ENCODE measurements at places on chromosomes 13 and 19. TPM values are rescaled to one million over a fixed set of nuclear protein-coding genes. Genes with fewer than 3 reads are reported as not detected.

KMT2B gene
- 6.9 TPM for total RNA-seq

ATXN8OS gene
- 0.23 TPM for total RNA-seq

DNA sequence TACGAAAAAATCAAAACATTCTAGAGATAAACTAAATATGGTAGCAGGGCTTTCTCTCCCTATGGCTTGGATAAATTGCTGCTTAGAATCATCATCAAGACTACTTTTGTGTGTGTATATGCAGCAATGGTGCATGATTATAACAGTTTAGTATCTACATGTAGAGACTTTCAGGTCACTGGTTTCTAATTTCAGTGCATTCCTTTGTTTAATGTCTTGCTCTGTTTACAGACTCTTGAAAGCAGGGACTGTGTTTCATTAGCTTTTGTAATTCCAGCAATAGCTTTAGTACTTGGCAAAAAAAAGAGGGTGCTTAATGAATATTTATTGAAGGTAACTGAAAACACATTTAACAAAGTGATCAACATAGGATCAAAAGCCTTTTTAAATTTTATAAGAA is 420.7 kb downstream of the PCDH9 start:
- no peak overlapping the region for H3K4me3 ChIP-seq
- no peak overlapping the region for H3K27ac ChIP-seq
- no peaks in the 10 kb centered on the region for H3K36me3 ChIP-seq
- no peaks in the 10 kb centered on the region for H3K27me3 ChIP-seq
- peaks cover 3% of the 10 kb centered on the region for H3K4me1 ChIP-seq

- H3K36me3 ChIP-seq: no peaks in the 10 kb centered on the region
- H3K27ac ChIP-seq: no peak overlapping the region
- H3K27me3 ChIP-seq: no peaks in the 10 kb centered on the region
- no peak for DNase-seq
- H3K4me1 ChIP-seq: no peaks in the 10 kb centered on the region
Observed at GRCh38 chr13:93778548-93778947, 551.9 kb downstream of the GPC6 start.

DNA sequence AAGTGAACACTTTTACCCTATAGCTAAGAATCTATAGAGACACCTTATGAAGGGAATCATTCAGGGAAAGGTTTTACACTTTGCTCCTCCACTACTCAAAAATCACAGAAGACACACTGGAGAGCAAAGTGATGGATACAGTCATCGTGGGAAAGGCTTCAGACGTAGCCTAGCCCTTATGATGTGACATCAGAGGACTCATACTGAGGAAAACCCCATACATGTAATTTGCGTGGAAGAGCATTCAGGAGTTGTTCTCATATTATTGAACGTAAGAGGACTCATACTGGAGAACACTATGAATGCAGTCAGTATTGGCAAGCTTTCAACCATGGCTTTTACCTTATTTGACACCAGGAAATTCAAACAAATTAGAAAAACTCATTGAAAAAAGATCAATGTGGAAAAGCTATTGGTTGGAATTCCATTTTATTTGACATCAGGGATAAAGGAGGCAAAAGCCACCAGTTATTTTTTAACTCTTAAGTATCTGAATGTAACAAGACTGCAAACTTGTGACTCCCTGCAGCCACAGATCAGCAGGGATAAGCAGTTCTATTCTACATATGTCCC is 16.1 kb upstream of the ZNF274 start:
- H3K27me3 ChIP-seq: no peaks in the 10 kb centered on the region
- H3K4me1 ChIP-seq: no peaks in the 10 kb centered on the region
- DNase-seq: no peak
- no peak overlapping the region for H3K27ac ChIP-seq

- H3K4me3 ChIP-seq: peak overlapping the region; percentile 55
- DNase-seq: peak; percentile 43
- H3K4me1 ChIP-seq: peaks cover 5% of the 10 kb centered on the region
- peak overlapping the region; percentile 77 for H3K27ac ChIP-seq
Observed at GRCh38 chr13:50080203-50080910, 65.1 kb downstream of the KCNRG start.

DNA sequence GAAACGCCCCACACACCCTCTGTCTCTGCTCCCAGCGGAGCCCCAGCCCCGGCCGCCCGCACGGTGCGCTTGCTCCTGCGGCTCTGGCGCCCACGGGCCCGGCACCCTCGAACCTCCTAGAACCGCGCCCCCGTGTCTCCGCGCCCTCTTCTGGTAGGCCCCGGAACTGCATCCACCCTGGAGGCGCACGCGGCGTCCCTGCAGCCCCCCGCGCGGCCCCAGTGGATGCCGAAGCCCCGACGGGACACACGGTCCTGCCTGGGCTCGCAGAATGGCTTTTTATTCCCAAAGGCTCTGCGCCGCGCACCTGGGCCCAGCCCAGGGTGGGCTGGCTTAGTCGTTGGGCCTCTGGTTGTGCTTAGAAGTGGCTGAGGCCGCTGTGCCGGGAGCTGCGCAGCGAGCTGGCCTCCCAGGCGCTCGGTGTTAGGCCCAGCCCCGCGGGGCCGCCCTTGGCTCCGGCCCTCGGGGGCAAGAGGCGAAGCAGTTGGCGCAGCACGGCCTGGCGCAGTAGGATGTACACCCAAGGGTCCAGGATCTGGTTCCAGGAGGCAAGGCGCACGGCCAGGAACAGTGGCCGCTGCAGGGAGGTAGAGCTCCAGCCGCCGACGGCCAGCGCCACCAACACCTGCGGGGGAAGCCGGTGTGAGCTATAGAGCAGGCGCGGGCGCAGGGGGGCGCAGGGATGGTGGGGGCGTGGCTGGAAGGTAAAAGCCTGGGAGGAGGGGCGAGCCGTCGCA is 2.8 kb downstream of the PTGER1 start:
- H3K4me1 ChIP-seq: peaks cover 29% of the 10 kb centered on the region
- H3K27me3 ChIP-seq: no peaks in the 10 kb centered on the region
- H3K4me3 ChIP-seq: no peak overlapping the region
- DNase-seq: peak; percentile 85
- no peak overlapping the region for H3K27ac ChIP-seq
- H3K36me3 ChIP-seq: no peaks in the 10 kb centered on the region

All from hepatocyte (in vitro differentiated cells).